ENCODE measurements at places on chromosomes 2 and 18. TPM values are rescaled to one million over a fixed set of nuclear protein-coding genes. Genes with fewer than 3 reads are reported as not detected.

GRCh38 chr2:175234650-175235049, 53.1 kb upstream of the ATP5MC3 start:
- no peaks in the 10 kb centered on the region for H3K4me1 ChIP-seq
- H3K27ac ChIP-seq = no peak overlapping the region
- no peak overlapping the region for H3K4me3 ChIP-seq
- no peaks in the 10 kb centered on the region for H3K36me3 ChIP-seq

GRCh38 chr18:77203071-77203470, 46.6 kb upstream of the GALR1 start:
- H3K36me3 ChIP-seq = no peaks in the 10 kb centered on the region
- H3K27ac ChIP-seq = no peak overlapping the region
- DNase-seq = no peak
- no peak overlapping the region for H3K4me3 ChIP-seq
- peaks cover 23% of the 10 kb centered on the region for H3K4me1 ChIP-seq

DNA sequence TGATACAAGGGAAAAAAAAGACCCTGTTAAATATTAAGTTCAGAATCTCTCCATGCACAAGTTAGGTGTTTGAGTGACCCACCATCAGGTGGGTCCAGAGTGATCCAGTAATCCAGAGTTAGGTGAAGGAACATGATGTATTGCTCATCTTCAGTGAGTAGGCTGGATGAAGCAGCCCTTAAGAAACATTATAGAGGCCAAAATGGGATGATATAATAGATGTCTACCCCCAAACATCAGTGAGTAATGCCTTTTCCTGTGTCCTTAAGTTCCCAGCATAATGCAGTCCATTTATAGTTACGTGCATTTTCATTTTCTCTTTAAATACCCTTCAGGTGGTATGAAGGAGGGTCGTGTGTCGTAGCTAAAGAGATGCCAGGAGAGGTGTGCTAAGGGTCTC, 89.6 kb downstream of the MAP4K4 start:
- no peak overlapping the region for H3K4me3 ChIP-seq
- no peak for DNase-seq
- no peak overlapping the region for H3K27ac ChIP-seq
- no peaks in the 10 kb centered on the region for H3K4me1 ChIP-seq

- no peak overlapping the region for H3K27ac ChIP-seq
- no peak overlapping the region for H3K4me3 ChIP-seq
- peaks cover 63% of the 10 kb centered on the region for H3K36me3 ChIP-seq
Observed at GRCh38 chr2:105279126-105279525, 37.6 kb downstream of the GPR45 start.

DNA sequence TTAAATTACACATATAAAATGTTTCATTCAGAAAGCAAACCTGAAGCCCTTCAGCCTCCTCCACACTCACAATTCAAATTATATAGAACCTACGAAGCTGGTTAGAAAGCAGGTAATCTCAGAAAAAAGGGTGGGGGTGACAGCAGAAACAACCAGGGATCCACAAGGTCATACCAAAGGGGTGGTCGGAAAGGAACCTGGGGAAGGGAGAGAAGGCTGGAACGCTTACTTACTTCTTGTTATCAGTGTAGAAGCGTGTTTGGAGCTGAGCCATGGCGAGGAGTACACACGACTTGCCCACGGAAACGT, 316 bp downstream of the WDR12 start:
- H3K27me3 ChIP-seq = no peaks in the 10 kb centered on the region
- no peaks in the 10 kb centered on the region for H3K36me3 ChIP-seq
- peaks cover 16% of the 10 kb centered on the region for H3K4me1 ChIP-seq

- no peaks in the 10 kb centered on the region for H3K36me3 ChIP-seq
- H3K27me3 ChIP-seq = no peaks in the 10 kb centered on the region
- no peak for DNase-seq
- no peak overlapping the region for H3K4me3 ChIP-seq
- H3K27ac ChIP-seq = no peak overlapping the region
Observed at GRCh38 chr18:34023471-34023870, 201.2 kb downstream of the NOL4 start.

DNA sequence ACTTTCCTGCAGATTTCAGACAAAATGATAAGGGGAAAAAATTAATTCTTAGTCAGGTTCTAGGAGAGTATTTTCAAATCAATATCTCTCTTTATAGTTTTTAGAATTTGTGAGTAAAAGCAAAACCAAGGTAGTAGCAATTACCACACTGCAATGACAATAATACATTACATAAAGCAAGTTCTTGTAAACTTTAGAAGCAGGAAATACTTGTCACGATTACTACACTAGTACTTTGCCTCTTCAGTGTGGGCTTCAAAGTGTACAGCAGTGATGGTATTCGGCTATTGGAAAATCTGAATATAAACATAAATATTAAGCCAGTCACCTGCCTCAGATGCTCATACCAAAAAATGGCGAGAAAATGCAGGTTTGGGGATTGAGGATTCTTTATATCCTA, 81.0 kb downstream of the ALPK2 start:
- no peaks in the 10 kb centered on the region for H3K36me3 ChIP-seq
- DNase-seq = no peak
- peaks cover 10% of the 10 kb centered on the region for H3K4me1 ChIP-seq
- H3K27me3 ChIP-seq = no peaks in the 10 kb centered on the region
- H3K27ac ChIP-seq = no peak overlapping the region

DNA sequence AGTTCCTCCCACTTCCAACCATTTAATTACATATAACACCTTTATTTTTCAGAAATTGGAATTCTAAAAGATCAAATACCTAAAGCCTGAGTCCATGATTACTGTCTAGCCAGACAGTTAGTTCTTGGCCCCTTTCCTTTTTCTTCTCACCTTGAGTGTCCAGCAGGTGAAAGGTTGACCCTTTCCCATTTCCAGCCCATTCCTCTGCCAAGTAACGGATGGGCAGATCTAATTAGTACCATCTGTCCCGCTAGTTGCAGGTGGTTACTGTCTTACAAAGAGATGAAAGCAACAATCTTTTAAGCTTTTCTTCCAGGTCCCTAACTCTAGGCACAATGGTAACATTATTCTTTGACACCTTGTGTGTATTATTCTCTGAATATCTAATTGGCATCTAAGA, 506.7 kb downstream of the ARHGAP15 start:
- no peaks in the 10 kb centered on the region for H3K4me1 ChIP-seq
- no peaks in the 10 kb centered on the region for H3K36me3 ChIP-seq
- H3K27me3 ChIP-seq = no peaks in the 10 kb centered on the region

DNA sequence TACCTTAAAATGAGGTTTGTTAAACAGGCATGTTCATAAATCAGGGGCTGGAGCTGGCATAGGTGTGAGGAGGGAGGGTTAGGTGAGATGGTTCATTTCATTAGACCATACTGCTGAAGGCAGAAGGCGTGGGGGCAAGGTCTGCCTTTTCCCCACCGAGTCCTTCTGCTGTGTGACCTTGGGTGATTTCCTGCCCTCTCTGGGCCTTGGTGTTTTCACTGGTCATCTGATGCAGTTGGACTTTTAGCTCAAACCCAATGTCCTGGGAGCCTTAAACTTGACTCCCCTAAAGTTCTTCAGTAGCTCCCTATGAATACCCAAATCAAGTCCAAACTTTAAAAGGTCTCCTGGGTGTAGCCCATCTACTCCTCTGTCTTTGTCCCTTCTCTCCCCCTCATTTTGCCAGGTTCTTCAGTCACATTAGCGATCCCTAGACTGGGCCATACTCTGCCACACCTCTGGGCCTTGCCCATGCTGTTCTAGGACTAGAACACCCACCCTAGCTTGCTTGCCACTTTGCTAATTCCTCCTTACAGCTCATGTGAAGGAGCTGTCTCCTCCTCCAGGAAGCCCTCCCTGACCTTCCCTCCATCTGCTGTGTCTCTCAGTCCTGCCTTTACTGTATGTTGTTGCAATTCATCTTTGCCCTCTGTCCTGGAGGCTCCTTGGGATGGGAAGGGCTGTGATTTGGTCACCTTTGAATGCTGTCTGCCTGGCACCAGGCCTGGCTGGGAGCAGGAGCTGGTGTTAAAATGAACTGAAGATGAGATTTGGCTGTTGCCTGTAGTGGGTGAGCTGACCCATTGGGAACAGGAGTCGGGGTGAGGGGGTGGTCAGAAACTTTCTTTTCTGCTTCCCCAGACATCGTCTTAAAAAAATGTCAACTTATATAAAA, 85.4 kb upstream of the HS6ST1 start:
- H3K4me1 ChIP-seq = no peaks in the 10 kb centered on the region
- no peak for DNase-seq
- no peak overlapping the region for H3K4me3 ChIP-seq
- H3K36me3 ChIP-seq = no peaks in the 10 kb centered on the region

- H3K27ac ChIP-seq = no peak overlapping the region
- H3K4me3 ChIP-seq = no peak overlapping the region
- no peaks in the 10 kb centered on the region for H3K36me3 ChIP-seq
Observed at GRCh38 chr18:28041366-28041765, 135.6 kb downstream of the CDH2 start.

DNA sequence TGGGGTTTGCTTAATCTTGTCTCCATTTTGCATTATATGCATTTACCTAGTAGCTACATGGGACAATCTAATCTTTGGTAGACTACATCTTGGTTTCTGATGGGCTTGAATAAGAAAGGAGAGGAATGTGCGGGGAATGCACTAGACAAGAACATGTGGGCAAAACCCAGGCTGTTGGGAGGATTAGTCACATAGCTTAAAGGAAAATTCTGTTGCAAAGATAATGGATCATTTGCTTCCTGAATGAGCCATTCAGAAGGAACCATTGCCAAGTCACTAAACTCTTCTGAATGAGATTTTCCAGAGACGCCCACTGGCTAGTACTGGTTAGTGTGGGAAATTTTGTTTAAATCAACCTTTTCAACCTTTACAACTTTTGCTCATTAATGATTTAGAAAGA, 84.8 kb downstream of the OSBPL6 start:
- H3K36me3 ChIP-seq = no peaks in the 10 kb centered on the region
- H3K4me1 ChIP-seq = no peaks in the 10 kb centered on the region

DNA sequence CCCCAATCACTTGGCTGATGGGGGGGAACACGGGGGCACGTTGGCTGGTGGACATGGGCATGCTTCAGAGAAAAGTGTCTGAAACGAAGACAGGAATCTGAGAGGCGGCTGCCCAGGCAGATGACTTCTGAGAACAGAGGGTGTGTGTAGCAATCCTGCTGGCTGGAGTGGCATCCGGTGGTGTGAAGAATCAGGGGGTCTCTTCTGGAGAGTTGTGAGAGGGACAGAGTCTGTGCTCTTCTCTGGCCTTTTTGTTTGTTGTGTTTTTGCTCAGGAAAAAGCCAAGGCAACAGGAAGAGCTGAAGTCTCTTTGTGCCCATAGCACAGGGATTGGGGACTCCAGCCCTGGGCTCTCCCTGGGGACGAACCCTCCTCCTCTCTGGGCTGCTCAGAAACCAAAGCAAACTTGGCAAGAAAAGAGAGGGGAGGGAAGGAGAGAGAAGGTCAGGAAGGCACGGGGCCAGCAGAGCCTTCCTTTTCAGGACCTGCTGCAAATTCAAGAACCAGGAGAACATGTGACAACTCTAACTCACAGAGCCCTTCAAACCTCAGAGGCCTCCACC, 97.0 kb upstream of the SMAD2 start:
- no peaks in the 10 kb centered on the region for H3K27me3 ChIP-seq
- H3K27ac ChIP-seq = peak overlapping the region; percentile 82
- H3K36me3 ChIP-seq = no peaks in the 10 kb centered on the region

DNA sequence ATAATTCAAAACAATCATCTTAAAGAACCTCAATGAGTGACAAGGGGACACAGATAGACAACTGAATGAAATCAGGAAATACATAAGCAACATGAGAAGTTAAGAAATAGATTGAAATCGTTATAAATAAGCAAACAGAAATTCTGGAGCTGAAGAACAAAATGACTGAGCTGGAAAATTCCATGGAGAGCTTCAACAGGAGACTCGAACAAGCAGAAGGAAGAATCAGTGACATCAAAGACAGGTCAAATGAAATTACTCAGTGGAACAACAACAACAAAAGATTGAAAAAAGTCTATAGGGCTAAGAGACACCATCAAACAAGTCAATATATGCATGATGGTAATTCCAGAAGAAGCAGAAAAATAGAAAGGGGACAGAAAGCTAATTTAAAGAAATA, 89.5 kb upstream of the ALKAL2 start:
- DNase-seq = no peak
- H3K4me3 ChIP-seq = no peak overlapping the region
- H3K4me1 ChIP-seq = no peaks in the 10 kb centered on the region
- H3K36me3 ChIP-seq = no peaks in the 10 kb centered on the region
- no peak overlapping the region for H3K27ac ChIP-seq

Gene PSMA8
- total RNA-seq = not detected

Gene GPBAR1
- total RNA-seq = 0.22 TPM

Gene PREPL
- 58.3 TPM for total RNA-seq

Gene PROKR1
- total RNA-seq = not detected

Gene SRBD1
- total RNA-seq = 17.4 TPM

Measured in adrenal gland (tissue), 19 donors.